ENCODE measurements at places on chromosomes 6 and 20. TPM values are rescaled to one million over a fixed set of nuclear protein-coding genes. Genes with fewer than 3 reads are reported as not detected.

DNA sequence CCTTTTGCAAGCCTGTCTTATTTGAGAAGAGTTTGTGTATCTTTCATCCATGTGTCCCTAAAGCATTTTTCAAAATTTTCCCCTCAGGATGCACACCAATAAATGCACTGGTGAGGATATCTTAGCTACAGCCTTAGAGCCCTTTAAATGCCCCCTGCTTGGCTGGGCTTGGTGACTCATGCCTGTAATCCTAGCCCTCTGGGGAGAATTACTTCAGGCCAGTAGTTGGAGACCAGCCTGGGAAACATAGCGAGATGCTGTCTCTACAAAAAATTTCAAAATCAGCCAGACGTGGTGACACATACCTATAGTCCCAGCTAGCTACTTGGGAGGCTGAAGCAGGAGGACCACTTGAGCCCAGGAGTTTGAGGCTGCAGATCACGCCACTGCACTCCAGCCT, 33.8 kb upstream of the PLCB4 start:
- DNase-seq = no peak

GRCh38 chr20:52083627-52084232, 107.8 kb downstream of the ZFP64 start:
- peak; percentile 43 for DNase-seq

- no peak for DNase-seq
Observed at GRCh38 chr6:63458480-63459115, 113.7 kb upstream of the LOC128125822 start.

- no peak for DNase-seq
Observed at GRCh38 chr6:155333414-155333813, 19.1 kb upstream of the TFB1M start.

DNA sequence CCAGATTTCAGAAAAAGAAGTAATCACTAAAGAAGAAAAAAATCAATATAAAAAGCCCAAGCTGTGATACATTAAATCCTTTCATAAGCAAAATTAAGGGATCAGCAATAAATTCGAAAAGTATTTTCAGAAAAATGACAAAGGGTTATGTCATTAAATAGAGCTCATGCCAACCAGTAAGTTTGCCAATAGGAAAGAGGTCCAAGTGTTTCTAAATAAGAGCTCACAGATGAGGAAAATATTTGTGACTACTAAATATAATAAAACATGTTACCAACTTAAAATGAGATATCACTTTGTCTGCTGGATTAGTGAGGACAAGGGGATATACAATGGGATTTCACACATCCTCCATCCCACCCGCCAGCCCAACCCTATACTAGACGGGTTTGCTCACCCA, 140.3 kb upstream of the EYA4 start:
- no peak for DNase-seq

DNA sequence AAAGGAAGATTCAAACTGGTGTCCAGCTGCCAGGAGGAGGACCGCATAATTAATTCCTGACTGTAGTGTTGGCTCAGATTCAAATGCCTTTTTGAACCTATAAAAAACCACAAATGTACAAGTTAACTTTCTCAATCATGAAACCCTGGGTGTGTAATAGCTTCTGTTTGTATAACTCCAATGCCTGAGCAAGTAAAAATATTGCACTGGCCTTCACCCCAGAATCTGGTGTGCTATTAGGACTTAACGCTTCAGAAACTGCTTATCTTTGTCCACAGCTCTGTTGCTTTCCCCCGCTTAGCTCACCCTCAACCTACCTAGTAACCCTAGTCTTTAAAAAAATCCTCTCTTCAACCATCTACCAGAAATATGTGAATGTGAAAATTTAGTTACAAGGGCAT, 119.1 kb upstream of the MAP7 start:
- DNase-seq = no peak

- no peak for DNase-seq
Observed at GRCh38 chr6:84777888-84778287, 13.5 kb upstream of the TBX18 start.

- no peak for DNase-seq
Observed at GRCh38 chr6:44530209-44530909, 142.9 kb downstream of the CDC5L start.

The THBD gene
- 2.8 TPM for total RNA-seq

DNA sequence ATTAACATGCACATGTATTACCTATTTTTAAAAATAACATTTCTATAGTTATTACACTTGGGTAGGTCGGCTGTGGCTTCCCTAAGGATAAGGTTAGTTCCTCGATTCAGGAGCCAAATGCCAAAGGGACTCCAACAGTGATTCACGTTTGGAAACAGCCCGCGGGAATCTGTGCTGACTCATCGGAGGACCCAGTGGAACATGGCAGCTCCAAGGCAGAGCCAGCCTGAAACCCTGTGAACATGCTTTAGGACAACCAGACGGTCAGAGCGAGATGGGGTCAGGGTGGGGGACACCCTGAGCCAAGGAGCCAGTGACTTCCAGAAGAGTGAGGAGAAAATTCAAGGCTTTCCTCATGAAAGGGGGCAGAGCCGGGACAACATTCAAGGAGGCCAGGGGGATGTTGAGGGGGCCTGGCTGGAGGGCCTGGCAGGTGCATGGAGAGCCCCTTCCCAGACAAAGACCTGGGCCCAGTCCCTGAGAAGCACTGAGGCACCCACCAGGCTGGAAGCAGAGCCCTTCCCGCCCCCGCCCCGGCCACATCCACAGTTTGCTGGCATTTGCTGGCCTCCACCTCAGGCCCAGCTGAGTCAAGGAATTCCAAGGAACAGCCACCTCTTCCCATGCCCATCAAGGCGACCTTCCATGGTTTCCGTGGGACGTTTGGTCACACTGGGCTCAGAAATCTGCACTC, 133.2 kb downstream of the SNX5 start:
- no peak for DNase-seq

The NR2E1 gene
- not detected for total RNA-seq

GRCh38 chr6:124054034-124054433, 250.4 kb downstream of the NKAIN2 start:
- no peak for DNase-seq

DNA sequence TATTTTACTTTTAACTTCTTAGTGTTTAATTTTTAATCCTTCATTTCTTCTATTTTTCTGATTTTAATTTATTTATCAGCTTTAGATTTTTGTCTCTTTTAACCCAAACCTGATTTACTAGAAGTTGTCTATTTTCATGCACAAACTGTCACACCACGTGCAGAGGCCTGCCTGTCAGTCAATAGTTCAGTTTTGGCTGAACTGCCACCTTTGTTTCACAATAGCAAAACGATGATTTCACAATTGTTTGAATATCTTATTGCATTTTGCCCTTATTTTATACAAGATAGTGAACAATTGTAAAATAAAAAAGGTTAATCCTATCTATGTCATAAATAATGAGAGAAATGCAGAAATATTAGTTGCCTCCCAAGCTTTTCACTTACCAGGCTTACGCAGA, 24.0 kb upstream of the PPP1R3G start:
- no peak for DNase-seq

DNA sequence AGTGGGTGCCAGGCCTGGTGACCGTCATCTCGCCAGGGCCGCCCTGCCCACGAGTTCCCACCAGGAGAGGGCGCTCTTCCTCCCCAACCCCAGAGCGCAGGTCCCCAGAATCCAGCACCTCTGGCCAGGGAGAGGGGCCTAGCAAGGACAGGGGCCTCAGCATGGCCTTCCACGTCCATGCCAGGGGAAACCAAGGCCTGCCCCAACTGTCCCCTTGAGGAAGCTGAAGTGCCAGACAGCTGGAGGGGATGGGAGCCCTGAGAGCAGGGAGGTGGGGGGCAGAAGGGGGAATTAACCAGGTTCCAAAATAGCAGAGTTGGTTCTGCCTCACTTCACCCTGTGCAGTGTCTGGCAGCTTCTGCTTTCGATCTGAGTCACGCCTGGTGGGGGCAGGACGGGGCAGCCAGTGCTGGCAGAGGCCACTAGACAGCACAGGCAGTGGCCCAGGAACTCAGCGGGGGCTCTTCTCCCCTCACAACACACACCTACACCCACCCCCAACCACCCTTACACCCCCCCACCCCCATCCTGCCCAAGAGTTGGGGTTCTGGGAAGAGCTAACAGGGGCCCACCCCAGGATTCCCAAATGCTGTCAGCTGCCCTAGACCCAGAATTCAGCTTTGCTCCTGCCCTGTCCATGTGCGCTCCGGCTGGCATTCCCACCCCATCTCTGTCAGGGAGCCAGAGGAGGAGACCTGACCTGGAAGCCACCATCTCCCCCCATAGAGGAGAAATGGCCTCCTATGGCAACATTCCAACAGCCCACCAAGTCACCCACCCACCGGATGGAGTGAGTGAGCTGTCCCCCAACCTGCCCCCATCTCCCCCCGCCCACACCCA, 29.2 kb downstream of the TFEB start:
- peak; percentile 74 for DNase-seq

The TMC2 gene
- not detected for total RNA-seq

GRCh38 chr6:169026175-169026574, 227.5 kb downstream of the THBS2 start:
- DNase-seq = no peak

GRCh38 chr20:37249304-37249703, 12.3 kb downstream of the GHRH start:
- DNase-seq = no peak
